Stimulated activated CD8-positive, alpha-beta memory T cell treated with anti-CD3 and anti-CD28 coated beads, Interleukin-15, amount 100 ng/mL, for 48 hours (primary cell): ENCODE measurements at places on chromosomes 3 and 15.

- DNase-seq = no peak
These were observed 102.1 kb upstream of the ARPP21 start for GRCh38 chr3:35537265-35537664.

DNA sequence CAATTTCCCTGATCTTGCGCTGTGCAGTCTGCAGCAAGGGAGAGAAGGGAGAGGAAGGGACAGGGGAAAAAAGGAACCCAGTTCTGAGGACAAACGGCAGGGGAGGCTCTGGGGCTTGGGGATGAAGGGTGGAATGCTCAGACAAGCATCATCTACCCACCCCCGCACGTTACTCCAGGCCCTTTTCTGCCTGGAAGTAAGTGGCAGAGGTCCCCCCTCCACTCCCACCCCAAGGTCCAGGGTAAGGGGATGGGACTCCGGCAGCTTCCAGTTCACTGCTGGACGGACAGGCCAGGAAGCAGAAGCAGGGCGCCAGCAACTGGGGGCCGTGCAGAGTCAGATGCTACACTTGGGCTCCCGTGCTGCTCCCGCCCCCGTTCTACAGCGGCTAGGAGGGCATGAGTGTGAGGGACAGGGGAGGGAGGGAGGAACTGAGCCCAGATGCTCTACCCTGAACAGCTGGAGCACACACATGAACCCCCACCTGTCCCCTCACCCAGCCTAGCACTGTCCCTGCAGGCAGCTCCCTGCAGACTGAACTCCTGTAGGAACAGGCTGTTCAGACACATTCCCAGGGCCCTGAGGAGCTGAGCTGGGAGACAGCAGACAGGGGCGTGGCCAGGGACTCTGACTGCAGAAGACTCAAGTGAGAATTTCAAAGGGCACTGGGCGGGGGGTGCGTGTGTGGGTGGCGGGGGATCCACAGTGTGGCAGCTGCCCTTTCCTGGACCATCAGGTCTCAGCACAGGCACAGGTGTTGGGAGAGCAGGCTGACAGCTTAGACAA, 59.7 kb downstream of the SENP2 start:
- DNase-seq = no peak

- DNase-seq = no peak
These were observed 210.0 kb upstream of the TRIM42 start for GRCh38 chr3:140467796-140468315.

- no peak for DNase-seq
These were observed 255.4 kb downstream of the TJP1 start for GRCh38 chr15:29566914-29567313.

- no peak for DNase-seq
These were observed 83.5 kb downstream of the PCSK6 start for GRCh38 chr15:101406036-101406435.

GRCh38 chr3:112606098-112606497, 34.8 kb downstream of the CCDC80 start:
- DNase-seq = no peak

DNA sequence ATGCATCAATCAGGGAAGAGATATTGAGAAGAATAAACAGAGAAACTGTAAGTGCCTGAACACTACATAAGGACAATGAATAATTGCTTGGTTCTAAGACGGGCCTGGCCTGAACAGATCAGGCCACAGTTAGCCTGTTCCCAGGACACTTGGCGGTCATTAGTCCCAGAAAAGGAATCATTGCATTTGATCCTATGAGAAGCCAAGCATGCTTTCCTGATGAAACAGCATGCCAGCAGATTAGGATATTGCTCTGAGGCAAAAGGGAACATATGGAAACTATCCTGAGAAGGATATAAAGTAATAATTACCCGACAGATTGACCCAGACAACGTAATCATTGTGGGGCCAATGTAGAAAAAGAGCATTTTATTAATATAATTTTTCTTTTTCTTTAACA, 51.9 kb downstream of the STRIT1 start:
- no peak for DNase-seq

DNA sequence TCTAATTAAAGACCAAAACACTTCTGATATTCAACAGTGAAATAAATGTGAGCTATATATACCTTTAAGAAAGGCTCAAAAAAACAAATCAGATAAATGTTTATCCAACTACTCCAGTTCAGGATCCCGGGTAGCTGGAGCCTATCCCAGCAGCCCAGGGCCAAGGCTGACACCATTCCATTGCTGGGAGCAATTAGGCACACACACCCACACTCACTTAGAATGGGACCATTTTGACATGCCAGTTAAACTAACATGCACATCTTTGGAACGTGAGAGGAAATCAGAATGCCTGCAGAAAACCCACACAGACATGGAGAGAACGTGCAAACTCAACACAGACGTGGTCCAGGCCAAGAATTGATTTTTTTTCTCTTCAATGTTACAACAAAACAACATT, 30.0 kb upstream of the PLSCR4 start:
- DNase-seq = no peak
